ENCODE measurements at places on chromosomes 4 and X.

DNA sequence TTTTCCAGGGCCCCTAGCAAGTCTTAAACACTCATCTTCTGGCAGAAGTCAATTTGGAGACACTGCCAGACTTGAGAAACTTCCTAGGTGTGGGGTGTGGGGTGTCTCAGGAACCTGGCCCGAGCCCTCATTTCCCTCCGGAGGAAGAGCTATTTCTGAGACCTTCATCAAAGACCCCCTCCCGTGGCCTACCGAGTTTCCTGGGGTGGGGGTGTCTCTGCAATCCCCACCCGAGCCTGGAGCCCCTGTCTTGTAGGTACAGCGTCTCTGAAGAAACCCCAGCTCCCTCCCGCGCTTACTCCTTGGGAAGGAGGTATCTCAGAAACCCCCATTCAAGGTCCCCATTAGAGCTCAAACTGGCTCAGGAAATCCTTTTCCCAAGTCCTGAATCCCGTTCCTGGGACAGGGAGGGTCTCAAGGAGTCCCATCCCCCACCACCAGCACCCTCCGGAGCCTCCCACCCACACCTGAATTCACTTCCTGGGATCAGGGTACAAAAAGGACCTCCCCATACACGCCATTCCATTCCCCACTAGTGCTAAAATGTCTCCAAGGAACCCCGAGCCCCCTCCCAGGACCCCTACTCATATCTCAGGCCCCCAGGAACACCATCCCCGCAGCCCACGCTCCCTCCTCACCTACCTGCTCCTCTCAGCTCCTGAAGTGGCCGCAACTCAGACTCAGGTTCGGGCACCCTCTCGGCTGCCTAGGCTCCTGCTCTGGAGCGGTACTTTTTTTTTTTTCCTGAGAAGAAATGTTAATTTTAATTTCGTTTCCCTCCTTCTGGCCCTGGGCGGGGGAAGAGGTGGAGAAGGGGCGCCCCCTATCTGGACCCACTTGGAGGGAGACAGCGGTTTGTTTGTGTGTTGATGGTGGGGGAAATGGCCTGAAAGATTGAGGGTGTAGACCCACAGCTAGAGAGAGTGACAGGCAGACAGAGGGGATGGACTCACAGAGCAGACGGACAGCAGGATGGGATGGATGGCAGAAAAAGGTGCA, 1.1 kb downstream of the SLC38A5 start:
- H3K4me3 ChIP-seq = peak overlapping the region; percentile 91
- peaks cover 43% of the 10 kb centered on the region for H3K4me1 ChIP-seq
- H3K36me3 ChIP-seq = peaks cover 13% of the 10 kb centered on the region
- peak overlapping the region; percentile 51 for H3K27ac ChIP-seq
- no peaks in the 10 kb centered on the region for H3K27me3 ChIP-seq

- H3K36me3 ChIP-seq = peaks cover 32% of the 10 kb centered on the region
- H3K27ac ChIP-seq = no peak overlapping the region
- H3K4me3 ChIP-seq = no peak overlapping the region
- H3K27me3 ChIP-seq = no peaks in the 10 kb centered on the region
- no peak for DNase-seq
Observed at GRCh38 chrX:134774190-134775048, 116.1 kb upstream of the PLAC1 start.

DNA sequence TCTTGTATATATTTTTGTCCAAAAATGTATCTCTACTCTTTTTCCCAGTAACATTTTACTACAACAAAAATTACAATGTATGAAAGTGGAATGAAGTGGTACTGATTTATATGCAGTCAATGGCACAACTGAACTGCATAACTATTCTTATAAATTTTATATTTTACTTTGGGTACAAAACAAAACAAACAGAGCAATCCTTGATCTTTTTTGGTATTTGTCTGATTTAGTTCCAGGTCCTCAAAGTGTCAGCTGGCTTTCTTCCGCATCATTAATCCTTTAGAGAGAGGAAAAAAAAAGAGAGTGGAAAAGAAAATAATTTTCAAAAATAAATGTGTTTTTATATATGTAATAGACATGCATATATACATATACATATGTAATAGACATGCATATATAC, 252.4 kb upstream of the SLIT2 start:
- no peak overlapping the region for H3K27ac ChIP-seq
- no peak overlapping the region for H3K4me3 ChIP-seq
- DNase-seq = no peak
- H3K4me1 ChIP-seq = no peaks in the 10 kb centered on the region

GRCh38 chr4:33959519-33959918, 2284.8 kb downstream of the ARAP2 start:
- no peak for DNase-seq
- H3K27me3 ChIP-seq = no peaks in the 10 kb centered on the region
- H3K4me3 ChIP-seq = no peak overlapping the region
- no peaks in the 10 kb centered on the region for H3K4me1 ChIP-seq
- no peaks in the 10 kb centered on the region for H3K36me3 ChIP-seq
- H3K27ac ChIP-seq = no peak overlapping the region

DNA sequence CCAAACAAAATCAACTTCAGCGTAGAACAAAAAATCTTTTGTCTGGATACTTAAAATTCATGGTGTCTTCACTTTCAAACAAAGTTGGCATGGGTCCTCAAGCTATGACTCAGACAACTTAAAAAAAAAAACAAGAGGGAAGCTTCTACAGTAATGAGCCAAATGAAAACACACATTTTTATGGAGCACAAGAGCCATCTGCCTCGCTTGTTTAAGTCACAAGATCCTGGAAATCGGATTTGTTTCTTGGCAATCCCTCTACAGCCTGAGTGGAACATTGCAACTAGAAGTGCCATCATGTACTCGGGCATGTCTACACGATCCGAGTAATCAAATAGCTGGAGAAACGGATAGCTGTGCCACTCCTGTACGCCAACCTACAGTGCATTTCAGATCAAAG, 22.6 kb downstream of the LAMP2 start:
- DNase-seq = no peak
- H3K36me3 ChIP-seq = peaks cover 11% of the 10 kb centered on the region
- H3K4me3 ChIP-seq = no peak overlapping the region
- no peaks in the 10 kb centered on the region for H3K27me3 ChIP-seq

GRCh38 chrX:149531599-149531998, 9.2 kb upstream of the EOLA1 start:
- DNase-seq = no peak
- no peak overlapping the region for H3K4me3 ChIP-seq
- H3K27ac ChIP-seq = no peak overlapping the region
- peaks cover 6% of the 10 kb centered on the region for H3K4me1 ChIP-seq

Data from WTC11 (cell line).